ENCODE measurements at places on chromosomes 2 and 18.

- no peak for DNase-seq
These were observed 64.3 kb downstream of the EDAR start for GRCh38 chr2:108924580-108925251.

DNA sequence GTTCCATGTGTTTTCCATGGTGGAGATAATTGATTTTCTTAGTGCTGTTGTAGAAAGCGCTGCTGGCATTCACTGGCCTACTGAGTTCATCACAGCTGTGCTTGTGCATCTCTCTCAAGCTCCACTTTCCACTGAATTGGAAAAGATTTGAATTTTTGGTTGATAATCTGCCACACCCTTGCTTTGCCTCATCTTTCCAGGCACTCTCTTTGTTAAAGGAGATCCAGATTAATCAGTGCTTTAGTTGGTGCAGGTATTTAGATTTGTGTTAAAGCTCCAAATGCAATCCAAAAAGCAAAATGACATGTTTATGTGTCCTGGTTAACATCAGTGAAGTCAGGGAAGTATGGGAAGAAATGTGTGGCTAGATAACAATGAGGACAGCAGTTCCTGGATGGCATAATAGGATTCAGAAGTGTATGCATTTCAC lies 2.7 kb upstream of the COL3A1 start:
- no peak for DNase-seq

DNA sequence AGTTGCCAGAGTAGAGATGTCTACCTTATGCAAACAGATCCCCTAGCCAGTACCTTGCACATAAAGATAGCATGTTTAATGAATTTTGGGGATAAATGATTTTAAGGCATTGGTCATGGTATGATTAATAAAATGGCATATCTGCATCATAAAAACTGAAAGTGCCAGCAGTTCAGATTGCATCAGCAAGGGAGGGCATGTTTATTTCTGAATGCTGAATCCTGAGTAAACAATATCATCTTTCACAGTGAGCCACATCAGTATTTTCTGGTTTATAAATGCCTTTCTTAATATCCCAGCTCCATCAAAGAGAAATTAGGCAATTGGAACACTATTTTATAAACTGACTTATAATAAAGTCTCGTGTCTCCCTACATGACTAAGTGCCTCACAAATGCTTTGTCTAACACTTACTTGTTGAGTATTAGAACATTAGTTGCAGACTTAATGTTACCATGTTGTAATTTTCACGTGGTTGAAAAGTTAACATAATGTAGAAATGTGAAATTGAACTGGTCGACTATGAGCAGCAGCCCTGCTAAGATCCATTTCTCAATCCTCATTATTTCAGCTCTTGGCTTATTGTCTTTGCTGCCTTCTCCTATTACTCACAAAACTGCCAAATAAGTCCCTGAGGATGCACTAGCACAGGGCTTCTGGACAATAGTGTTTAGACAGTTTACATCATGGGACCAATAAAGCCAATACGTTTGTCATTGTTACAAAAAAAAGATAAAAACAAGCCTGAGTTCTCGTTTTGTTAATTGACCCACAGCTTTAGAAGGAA lies 48.0 kb downstream of the LANCL1 start:
- DNase-seq: no peak

DNA sequence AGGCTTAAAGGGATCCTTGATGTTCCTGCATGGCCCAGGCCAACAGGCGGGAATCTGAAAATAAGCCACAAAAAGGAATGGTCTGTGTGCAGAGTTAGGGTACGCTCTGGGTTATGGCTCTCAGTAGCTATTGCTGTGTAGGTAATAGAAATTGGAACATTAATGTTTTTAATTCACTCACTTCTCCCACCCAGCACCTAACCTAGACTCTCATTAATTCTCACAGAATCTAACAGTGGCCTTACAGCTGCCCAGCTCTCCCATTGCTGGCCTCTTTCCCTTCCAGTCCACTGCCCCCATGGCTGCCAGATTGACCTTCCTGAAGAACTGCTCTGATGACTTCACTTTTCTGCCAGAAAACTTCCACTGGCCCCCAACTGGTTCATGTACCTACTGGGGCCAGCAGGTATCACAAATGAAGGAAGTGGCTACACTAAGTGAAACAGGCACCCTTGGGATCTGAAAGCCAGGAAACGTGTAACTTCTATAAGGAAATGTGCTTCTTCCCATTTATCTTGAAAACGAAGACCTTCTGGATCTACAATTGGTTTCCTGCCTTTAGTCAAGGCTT lies 315.2 kb downstream of the STK39 start:
- no peak for DNase-seq

DNA sequence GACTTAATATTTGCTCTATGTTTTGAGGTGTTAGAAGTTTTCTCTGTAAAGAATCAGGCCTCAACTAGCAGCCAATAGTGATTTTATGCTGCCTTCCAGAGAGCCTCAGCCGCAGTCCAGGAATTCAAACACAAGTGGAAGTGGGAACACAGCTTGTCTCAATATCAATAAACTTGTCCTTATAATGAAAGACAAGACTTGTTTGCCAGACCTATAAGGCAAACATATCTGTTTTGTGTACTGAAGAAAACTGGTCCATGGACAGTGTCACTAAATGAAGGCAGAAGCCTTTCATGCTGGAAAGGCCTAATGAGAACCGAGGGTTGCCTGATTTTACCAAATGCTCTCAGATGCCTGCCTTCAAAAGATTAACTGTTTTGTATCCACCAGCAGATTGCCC lies 182.2 kb downstream of the EPHA4 start:
- DNase-seq: no peak

GRCh38 chr2:150472511-150472899 lies 15.0 kb downstream of the RND3 start:
- DNase-seq: no peak

DNA sequence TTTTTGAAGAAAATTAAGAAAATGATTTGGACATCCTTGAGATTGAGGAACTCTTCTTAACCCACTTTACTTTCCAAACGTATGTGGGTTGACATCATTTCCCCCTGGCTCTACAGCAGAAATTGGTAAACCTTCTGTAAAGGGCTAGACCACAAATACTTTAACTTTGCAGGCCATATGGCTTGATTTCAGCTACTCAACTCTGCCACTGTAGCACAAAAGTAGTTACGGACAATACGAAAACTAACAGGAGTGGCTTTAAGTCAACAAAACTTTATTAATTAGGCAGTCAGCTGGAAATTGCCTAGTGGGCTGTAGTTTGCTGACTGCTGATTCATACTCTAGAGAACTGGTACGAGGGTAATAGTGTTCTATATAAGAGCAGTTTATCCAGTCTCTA lies 83.2 kb upstream of the DTNB start:
- DNase-seq: no peak

GRCh38 chr2:121707344-121707919 lies 29.2 kb downstream of the NIFK start:
- no peak for DNase-seq

DNA sequence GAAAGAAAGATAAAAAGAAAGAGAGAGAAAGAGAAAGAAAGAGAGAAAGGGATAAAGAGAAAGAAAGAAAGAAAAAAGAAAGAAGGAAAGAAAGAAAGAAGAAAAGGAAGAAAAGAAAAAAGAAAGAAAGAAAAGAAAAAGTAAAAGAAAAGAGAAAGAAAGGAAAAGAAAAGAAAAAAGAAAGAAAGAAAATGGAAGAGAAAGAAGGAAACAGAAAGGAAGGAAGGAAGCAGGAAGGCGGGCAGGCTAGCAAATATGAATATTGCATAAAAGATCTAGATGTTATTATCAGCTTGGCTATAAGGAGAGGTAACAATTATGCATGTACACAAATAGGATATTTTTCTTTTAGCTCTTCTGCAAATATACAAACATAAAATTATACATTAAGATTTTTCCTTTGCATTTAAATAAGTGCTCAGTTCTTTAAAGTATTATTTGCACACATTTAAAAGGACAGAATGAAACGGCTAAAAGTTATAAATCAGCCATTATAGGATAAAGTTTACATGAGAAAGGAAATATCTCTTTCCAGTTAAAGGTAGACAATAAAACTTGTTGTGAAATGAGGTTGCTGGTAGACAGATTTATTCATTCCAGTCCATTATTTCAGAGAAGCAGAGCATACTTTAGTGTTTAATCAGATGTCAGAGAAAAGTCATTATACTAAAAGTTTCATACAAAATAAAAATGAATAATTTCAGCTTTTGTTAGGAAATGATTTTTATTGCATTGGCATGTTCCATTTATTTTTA lies 511.4 kb downstream of the KCNJ3 start:
- DNase-seq: no peak

DNA sequence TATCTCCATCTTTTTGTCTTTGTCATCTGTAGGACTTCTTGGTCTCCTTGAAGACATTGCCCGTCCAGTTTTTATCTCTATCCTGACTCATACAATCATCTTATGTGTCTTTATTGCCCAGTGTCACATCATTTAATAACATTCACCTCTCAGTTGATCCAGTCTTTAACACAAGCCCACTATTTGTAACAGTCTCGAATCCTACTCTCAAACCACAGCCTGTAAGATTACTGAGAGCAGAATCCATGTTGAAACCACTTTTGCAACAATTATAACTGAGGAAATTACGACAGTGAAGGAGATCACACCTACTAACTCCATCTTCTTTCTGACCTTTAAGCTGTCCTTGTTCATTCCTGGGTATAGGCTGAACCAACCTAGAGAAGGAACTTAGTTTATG lies 1206.0 kb upstream of the ZEB2 start:
- DNase-seq: no peak

- no peak for DNase-seq
These were observed 287.5 kb downstream of the OSR1 start for GRCh38 chr2:19070886-19071285.

DNA sequence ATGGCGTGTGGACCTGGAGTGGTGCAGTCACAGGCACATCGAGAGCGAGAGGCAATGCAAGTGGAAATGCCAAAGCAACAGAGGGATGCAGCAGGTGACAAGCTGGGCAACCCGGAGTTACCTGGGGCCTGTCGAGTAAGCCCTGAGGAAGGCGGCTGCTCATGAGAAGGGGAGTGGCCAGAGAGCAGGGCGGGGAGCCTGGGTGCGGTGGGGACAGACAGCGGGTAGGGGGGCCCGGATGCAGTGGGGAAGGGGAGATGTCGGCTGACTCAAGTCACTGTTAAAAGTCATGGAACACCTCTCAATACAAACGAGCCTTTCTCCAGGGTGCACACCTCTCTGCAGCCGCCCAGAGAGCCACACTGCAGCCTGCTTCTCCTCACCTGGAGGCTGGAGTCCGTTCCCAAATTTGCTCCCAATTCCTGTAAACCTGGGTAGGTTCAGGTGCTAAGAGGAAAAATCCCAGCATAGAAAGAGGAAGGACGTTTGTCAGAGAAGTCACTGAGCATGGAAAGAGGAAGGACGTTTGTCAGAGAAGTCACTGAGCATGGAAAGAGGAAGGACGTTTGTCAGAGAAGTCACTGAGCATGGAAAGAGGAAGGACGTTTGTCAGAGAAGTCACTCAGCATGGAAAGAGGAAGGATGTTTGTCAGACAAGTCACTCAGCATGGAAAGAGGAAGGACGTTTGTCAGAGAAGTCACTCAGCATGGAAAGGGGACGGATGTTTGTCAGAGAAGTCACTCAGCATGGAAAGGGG lies 71.7 kb upstream of the TWIST2 start:
- DNase-seq: no peak

GRCh38 chr18:58755304-58756010 lies 84.2 kb downstream of the MALT1 start:
- DNase-seq: no peak

- no peak for DNase-seq
These were observed 3.0 kb downstream of the PAX8 start for GRCh38 chr2:113275556-113276215.
